ENCODE measurements at places on chromosomes 5 and 9.

DNA sequence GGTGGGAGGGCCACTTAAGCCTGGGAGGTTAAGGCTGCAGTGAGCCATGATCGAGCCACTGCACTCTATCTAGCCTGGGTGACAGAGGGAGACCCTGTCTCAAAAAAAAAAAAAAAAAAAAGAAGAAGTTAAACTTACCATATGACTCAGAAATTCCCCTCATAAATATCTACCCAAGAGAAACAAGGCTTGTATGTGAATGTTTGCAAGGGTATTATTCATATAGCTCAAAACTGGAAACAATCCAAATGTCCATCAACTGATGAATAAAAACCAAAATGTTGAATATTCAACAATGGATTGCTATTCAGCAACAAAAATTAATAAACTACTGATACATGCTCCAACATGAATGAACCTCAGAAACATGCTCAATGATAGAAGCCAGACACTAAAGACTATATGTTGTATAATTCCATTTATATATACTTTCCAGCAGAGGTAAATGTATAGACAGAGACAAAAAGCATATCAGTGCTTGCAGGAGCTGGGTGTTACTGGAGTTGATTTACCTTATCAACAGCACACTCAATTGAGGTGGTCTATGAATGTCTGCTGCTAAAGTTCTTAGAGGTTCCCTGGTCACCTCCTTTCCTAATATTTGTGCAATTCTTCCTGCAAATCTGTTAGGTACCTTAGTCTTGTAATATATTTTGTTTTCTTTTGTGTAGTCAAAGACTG is 5.3 kb upstream of the SREK1 start:
- DNase-seq, result no peak

- no peak for DNase-seq
Measured at GRCh38 chr9:108643731-108644510, 211.9 kb downstream of the ACTL7B start.

GRCh38 chr5:891117-891836 is 1.3 kb downstream of the BRD9 start:
- no peak for DNase-seq

GRCh38 chr5:14723701-14724132 is 59.2 kb downstream of the OTULIN start:
- DNase-seq, result no peak
